ENCODE measurements at places on chromosomes 6 and 20.

DNA sequence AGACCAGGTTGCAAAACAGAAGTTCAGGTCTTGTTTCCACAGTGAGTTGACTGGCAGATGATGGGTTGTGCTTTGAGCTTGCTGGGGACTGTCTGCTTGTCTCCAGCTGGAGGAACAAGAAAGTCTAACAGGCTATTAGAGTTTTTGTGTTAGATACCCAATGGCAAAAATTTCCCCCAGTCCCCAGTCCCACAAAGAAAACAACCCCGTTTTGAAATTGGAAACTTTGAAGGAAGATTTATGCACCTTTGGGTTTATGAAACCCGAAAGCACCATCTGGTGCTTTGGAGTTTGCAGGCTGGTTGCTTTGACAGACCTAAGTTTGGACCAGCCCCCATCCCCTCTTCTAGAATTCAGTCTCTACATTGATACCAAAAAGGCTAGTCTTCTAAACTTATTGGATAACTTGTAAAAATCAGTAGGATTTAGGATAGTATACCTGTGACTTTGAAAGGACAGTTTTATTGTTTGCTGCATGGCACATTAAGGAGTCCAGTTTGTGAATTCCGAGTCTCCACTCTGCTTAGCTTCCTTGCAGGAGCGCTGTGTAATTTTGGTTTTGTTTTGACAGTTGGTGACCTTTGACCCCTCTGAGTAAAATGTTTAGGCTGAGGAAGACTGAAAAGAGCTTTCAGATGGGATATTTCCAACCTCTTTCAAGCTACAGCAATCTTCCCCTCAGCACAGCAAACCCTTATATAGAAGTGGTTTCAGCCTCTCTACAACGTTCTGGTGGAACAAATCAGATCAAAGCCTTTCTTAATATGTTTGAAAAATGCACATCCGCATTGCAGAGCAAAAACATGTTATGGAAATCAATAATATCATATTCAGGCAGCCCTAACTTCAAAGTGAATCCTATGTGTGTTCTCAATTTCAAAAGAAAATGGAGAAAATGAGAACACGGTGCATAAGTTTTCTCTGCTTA, 25.5 kb upstream of the PRL start:
- H3K4me3 ChIP-seq: no peak overlapping the region
- H3K27me3 ChIP-seq: no peaks in the 10 kb centered on the region
- H3K4me1 ChIP-seq: no peaks in the 10 kb centered on the region

DNA sequence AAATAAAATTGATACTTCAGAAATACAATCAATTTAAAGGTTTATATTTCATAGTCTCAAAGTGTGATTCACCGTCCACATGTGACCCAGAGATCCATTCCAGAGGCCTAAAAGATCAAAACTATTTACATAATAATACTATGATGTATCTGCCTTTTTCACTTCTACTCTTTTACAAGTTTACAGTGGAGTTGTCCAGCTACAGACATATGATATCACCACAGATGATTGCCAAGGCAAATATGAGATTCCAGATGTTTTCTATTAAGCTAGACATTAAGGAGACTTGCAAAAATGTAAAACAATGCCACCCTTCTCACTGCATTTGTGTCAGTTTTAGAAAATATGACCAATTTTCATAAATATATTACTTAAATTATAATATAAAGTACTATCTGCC, 443.7 kb downstream of the GJA1 start:
- no peak overlapping the region for H3K27ac ChIP-seq
- DNase-seq: no peak
- H3K4me3 ChIP-seq: no peak overlapping the region
- no peaks in the 10 kb centered on the region for H3K4me1 ChIP-seq
- H3K36me3 ChIP-seq: no peaks in the 10 kb centered on the region

GRCh38 chr6:129084406-129084805, 201.5 kb downstream of the LAMA2 start:
- no peaks in the 10 kb centered on the region for H3K27me3 ChIP-seq
- H3K4me1 ChIP-seq: no peaks in the 10 kb centered on the region
- H3K4me3 ChIP-seq: no peak overlapping the region
- no peak for DNase-seq

DNA sequence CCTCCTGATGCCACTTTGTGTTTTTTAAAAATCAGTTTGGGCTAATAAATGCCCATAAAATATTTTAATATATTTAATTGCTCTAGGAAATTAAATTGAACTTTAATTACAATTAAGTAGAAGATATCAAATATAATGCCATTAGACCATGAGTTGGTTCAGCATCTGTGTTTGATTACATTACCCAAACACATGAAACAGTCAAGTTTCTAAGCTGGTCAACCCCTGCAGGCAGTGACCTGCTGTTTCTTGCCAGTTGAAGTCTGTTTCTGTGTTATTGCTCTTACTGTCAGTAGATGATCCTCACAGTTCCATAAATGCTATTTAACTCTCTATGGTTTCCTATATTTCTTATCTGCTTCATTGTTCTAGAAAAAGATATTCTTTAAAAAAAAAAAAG, 9.7 kb upstream of the TENT5A start:
- no peaks in the 10 kb centered on the region for H3K36me3 ChIP-seq
- peaks cover 2% of the 10 kb centered on the region for H3K27me3 ChIP-seq
- H3K27ac ChIP-seq: no peak overlapping the region
- H3K4me3 ChIP-seq: no peak overlapping the region

DNA sequence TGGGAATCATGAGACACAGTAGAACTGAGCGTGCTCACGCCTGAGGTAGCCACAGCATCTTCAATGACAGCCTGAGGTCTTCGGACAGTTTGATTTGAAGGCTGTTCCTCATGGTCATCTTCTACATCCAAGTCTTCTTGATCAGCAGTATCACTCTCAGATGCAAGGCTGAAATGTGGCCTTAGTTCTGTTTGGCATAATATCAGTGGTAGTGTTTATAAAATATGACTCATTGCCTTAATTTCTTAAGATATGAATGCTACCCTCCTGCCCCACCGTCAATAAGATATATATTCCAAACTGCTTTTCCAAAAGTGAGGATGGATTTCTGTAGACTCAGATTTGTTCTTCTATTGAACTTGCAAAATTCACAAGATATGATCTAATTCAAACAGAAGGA, 17.5 kb upstream of the MAP7 start:
- no peaks in the 10 kb centered on the region for H3K36me3 ChIP-seq
- DNase-seq: no peak
- no peaks in the 10 kb centered on the region for H3K4me1 ChIP-seq
- no peak overlapping the region for H3K27ac ChIP-seq
- H3K4me3 ChIP-seq: no peak overlapping the region
- H3K27me3 ChIP-seq: no peaks in the 10 kb centered on the region

- no peak overlapping the region for H3K4me3 ChIP-seq
- H3K27ac ChIP-seq: no peak overlapping the region
- no peak for DNase-seq
- no peaks in the 10 kb centered on the region for H3K27me3 ChIP-seq
- peaks cover 8% of the 10 kb centered on the region for H3K36me3 ChIP-seq
These were observed 4.4 kb downstream of the CSNK2A1 start for GRCh38 chr20:539191-539590.

GRCh38 chr6:30879684-30880427, 4.5 kb upstream of the DDR1 start:
- no peaks in the 10 kb centered on the region for H3K36me3 ChIP-seq
- no peaks in the 10 kb centered on the region for H3K27me3 ChIP-seq
- peaks cover 35% of the 10 kb centered on the region for H3K4me1 ChIP-seq
- no peak for DNase-seq
- no peak overlapping the region for H3K4me3 ChIP-seq

- no peak overlapping the region for H3K4me3 ChIP-seq
- no peaks in the 10 kb centered on the region for H3K27me3 ChIP-seq
- H3K4me1 ChIP-seq: peaks cover 65% of the 10 kb centered on the region
- 0 out of 2 replicates have a peak, but pooled peaks cover 4% of the 10 kb centered on the region for H3K36me3 ChIP-seq
- H3K27ac ChIP-seq: peak overlapping the region; percentile 8
- DNase-seq: no peak
These were observed 36.3 kb downstream of the COX4I2 start for GRCh38 chr20:31673943-31674463.

DNA sequence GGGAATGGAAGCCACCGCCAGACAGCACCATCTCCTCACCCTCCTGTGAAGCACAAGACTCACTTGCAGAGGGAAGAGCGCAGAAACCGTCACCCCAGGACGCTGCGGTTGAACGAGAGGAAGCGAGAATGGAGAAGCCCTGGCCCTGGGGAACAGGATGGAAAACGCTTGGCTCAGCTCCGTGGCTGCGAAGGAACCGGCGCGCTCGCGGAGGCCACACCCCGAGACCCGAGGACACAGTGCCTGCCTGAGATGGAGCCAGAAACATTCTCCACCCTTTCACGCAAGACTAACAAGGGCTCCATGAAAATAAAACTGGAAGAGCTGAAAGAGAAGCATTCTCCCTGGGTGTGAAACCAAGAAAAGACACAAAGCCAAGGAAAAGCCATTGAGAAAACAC, 25.3 kb upstream of the CHRNA4 start:
- no peaks in the 10 kb centered on the region for H3K4me1 ChIP-seq
- H3K27ac ChIP-seq: no peak overlapping the region
- no peak overlapping the region for H3K4me3 ChIP-seq

- no peaks in the 10 kb centered on the region for H3K4me1 ChIP-seq
- H3K27me3 ChIP-seq: peaks cover 17% of the 10 kb centered on the region
- H3K4me3 ChIP-seq: peak within 1 kb of the TSS; percentile 20
- H3K27ac ChIP-seq: no peak within 1 kb of the TSS
- H3K36me3 ChIP-seq: no peaks in the 10 kb centered on the region
These were observed at the start of gene MTCL3 for GRCh38 chr6:127518710-127519468. Gene MTCL3 (minus strand): TSS chr6:127519335.
